Stimulated activated CD4-positive, alpha-beta T cell treated with anti-CD3 and anti-CD28 coated beads, Interleukin-2, amount 100 ng/mL, for 24 hours (primary cell): ENCODE measurements at places on chromosomes 13 and 19.

DNA sequence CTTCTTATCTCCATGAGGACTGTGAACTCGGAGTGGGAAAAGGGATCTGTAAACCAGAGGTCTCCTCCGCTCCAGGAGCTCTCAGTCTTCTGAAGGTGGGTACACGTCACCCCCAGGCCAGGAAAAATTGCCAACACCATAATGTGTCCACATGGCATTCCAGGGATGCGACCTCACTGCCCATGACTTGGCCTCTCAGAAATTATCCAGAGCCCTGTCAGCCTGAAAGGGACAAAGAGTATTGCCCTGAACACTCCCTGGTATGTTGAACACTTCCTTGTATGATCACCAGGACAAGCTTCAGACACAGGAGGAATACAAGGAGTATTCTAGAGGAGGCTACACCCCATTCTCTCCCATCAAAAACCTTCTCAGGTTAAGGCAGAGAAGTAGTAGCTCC lies 81.0 kb upstream of the SLC7A1 start:
- no peak for DNase-seq

DNA sequence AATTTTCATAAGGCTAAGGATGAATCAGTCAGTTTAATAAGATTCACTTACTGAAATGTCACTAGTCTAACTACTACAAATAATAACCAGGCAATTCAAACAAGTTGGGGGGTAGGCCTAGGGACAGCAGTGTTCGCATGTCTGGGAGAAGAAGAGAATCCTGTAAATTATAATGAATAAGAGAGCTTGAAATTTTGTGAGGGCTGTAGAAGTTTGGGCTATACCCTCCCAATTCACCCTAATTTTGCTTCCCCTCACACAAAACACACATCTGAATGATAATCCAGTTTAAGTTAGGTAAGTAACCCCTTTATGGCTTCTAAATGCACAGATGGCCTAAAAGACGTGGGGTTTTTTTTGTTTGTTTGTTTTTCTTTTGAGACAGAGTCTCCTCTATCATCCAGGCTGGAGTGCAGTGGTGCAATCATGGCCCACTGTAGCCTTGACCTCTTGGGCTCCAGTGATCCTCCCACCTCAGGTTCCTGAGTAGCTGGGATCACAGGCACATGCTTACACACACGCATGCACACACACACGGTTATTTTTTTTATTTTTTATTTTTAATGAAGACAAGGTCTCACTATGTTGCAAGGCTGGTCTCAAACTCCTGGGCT lies 69.9 kb downstream of the TBC1D4 start:
- DNase-seq = no peak

DNA sequence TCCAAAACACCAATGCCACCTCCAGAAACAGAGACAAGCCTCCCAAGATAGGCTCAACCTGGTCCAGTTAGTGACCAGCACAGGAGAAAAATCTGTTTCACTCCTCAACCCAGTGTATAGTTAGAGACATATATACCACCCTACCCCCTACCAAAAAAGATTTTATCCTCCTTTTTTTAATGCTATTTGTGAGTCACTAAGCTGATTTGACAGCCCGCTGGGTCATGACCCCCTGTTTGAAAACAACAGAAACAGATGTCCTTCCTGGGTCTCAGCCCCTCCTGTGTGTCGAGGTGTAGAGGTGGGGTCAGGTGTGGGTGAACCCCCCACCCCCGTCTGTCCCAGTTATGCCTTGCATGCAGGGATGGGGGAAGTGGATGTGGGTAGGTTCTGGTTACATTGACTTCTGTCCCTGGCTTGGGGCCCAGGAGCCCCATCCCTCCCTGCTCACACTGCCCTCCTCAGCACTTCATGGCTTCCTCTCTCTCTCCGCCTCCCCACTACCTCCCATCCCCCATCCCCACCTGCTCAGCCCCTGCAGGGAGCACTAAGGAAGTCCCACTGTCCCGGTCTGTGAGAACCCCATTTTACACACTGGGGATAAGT lies 14.0 kb upstream of the TOMM40 start:
- no peak for DNase-seq

DNA sequence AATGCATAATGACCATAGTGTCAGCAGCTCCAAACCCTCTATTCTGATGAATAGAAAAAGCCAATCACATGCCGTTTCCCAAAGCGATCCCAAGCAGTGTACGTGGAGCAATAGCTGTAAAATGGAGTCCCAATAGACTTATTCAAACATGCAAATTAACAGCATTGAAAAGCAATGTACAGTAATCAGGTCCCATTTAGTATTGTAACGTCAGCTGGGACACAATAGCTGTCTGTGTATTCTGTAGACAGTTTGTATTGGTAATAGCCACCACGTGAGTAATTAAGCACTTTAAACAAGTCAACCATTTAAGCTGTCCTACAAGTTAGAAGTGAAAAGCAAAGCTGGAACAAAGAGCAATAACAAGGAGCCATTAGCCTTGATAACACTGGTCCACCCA lies 698.2 kb downstream of the PCDH17 start:
- DNase-seq = no peak

- no peak for DNase-seq
Measured at GRCh38 chr13:34942732-34943435, 814 bp downstream of the NBEA start.

- no peak for DNase-seq
Measured at GRCh38 chr19:7879836-7880235, 5.6 kb upstream of the PRR36 start.

DNA sequence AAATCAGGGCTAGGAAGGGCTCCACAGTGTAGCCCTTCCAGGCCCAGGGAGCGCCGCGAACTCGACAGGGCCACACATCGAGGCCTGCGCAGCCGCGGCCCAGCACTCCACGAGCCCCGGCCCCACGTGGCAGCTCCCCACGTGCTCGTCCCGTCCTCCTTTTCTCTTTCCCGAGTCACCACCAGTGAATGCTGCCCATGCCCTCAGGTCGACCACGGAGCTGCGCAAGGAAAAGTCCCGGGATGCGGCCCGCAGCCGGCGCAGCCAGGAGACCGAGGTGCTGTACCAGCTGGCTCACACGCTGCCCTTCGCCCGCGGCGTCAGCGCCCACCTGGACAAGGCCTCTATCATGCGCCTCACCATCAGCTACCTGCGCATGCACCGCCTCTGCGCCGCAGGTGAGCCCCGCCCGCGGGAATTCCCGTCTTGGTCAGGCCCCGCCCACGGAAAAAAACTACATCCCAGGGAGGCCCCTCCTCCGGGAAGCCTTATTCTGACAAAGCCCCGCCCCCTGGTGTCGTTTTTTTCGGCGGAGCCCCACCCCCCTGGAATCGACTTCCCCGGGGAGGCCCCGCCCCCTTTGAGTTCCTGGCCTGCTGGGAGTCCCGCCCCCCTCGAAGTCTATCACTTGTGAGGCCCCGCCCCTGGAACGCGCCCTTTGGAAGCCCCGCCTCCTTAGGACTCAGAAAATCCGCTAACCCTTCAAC lies 7.0 kb downstream of the HIF3A start:
- no peak for DNase-seq

DNA sequence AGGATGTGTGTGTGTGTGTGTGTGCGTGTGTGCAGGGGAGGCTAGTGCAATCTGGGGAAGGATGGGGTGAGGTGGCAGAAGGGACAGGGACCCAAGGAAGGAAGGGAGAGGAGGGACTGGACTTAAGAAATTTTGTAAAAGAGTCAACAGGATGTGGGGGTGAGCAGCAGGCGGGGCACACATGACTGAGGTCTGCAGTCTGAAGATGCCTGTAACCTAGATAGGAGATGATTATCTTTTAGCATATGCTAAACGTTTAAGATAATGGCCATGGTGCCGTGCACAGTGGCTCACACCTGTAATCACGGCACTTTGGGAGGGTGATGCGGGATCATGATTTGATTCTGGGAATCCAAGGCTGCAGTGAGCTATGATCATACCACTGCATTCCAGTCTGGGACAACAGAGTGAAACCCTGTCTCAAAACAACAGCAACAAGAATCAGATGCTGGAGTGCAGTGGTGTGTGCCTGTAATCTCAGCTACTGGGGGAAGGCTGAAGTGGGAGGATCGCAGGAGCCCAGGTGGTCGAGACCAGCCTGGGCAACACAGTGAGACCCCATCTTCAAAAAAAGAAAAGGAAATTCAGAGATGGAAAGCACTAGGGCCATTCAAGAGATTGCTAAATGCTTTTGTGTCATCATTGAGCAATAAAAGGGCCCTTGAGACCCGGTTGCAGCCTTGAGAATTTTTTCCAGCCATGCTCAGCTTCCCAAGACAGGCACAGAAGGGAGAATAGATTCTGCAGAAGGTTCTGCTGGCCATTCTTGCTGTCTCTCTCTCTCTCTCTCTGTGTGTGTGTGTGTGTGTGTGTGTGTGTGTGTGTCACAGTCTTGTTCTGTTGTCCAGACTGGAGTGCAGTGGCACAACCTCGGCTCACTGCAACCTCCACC lies 3.8 kb upstream of the ZNF414 start:
- peak; percentile 26 for DNase-seq

GRCh38 chr13:40886017-40886416 lies 96.6 kb downstream of the SLC25A15 start:
- DNase-seq = no peak

- no peak for DNase-seq
Measured at GRCh38 chr13:23450340-23451046, 17.0 kb upstream of the SACS start.

DNA sequence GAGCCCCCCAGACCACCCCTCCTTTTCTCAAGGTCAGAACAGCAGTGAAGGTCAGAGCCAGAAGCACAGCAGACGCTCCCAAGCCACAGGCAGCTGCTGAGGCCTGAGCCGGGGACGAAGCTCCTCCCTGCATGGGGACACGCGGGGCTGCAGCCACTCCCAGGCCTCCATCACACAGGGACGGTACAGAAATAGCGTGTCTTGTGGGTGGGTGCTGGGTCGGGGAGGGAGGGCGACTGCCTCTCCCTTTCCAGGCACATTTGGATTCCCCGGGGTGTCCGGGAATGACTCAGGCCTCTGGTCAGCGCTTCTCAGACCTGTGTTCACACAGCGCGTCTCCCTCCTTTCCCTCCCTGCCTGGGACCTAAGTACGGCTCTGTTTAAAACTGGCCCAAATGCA lies 33.2 kb downstream of the RASA3 start:
- DNase-seq = no peak

DNA sequence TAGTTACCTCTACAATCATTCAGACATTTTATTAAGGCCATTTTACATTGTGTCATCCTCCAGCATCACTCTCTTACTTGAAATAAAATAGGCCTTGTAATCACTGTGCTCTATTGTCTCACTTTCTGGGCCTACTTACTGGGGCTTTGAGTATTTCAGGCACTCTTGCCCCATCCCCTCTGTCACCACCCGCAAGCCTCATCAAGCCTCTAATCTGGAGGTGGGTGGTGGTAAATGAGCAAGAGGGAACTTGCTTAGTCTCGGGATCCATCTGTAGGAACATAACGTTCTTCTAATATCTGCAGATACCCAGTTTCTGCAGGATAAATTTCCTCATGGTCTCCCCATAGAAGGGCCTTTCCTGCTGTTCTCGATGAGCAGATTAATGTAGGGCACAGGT lies 19.4 kb upstream of the GPR18 start:
- DNase-seq = no peak

DNA sequence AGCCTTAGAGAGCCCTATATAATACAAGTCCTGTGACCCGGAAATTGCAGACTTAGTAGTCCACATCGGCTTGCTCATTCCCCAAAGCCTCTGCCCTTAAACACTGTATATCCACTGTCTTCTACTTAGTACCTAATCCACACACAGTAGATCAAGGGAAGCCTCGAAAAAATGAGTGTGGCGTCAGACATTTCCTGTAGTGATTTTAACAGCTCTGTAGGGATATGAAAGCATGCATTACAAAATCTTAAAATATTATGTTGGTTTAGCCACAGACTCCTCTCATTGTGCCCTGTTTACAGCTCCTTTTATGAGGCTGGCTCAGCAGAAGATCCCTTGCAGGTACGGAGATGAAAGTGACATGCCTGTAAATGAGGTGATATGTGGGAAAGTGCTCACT lies 416.3 kb downstream of the LIG4 start:
- no peak for DNase-seq

DNA sequence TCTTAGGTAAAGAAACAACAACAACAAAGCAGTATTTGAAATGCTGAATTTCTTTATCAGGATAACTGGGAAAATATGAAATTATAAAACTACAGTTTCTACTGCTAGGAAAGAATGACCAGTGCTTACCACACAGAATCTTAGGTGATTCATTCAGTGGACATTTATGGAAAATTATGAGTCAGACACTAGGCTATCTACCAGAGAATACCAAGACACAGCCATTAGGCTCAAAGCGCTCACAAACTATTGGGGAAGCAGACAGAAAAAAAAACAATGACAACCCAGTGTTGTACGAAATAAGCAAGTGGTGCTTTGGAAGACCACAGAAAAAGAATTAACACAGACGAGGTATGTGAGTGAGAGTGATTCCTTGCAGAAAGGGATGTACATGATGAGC lies 1019.5 kb downstream of the PCDH9 start:
- no peak for DNase-seq

- peak; percentile 55 for DNase-seq
Measured at GRCh38 chr19:2164020-2164998, 576 bp downstream of the DOT1L start.

- DNase-seq = no peak
Measured at GRCh38 chr19:15577184-15577771, 37.7 kb upstream of the CYP4F8 start.

DNA sequence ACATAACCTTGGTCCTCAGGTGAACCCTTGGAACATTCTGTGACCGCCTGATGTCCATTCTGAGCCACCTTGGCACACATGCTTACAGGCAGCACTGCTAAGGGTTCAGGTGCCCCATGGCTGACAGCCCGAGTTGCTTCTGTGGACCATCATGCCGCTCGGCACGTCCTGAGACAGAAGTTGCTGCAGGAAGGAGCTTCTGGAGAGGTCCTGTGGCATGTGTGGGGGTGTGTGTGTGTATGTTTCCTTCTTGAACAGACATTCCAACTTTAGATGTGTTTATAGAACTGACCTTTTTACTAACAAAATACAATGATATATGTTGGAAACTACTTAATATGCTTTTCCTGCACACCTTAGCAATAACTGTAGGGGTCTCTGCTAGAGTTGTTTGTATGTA lies 4.8 kb upstream of the C1QTNF9 start:
- DNase-seq = no peak

DNA sequence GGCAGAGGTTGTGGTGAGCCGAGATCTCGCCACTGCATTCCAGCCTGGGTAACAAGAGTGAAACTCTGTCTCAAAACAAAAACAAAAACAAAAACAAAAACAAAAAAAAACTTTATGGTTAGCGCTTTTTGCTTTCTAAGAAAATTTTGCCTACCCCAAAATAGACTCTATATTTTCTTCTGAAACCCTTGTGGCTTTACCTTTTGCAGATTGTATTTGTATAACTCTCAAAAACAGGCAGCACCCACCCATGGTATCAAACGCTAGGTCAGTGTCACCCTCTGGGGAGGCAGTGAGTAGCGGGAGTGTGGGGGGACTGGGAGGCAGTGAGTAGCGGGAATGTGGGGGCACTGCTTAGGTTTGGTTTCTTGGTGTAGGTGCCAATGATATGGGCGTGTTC lies 7.5 kb upstream of the SLC39A3 start:
- DNase-seq = no peak

GRCh38 chr19:3748965-3749364 lies 12.5 kb downstream of the APBA3 start:
- DNase-seq = no peak
